ENCODE measurements at places on chromosomes 2 and 18. TPM values are rescaled to one million over a fixed set of nuclear protein-coding genes. Genes with fewer than 3 reads are reported as not detected.

Gene CD8B
- total RNA-seq, result not detected

Gene TP53I3
- 47.3 TPM for total RNA-seq

Gene STAT4
- 0.51 TPM for total RNA-seq

Gene RPRM
- total RNA-seq, result not detected

Gene SP3
- 125 TPM for total RNA-seq

Gene EIF2B4
- total RNA-seq, result 28.6 TPM

Gene SLC8A1
- total RNA-seq, result 109 TPM

Gene NCKAP1
- total RNA-seq, result 106 TPM

Gene PROKR1
- total RNA-seq, result not detected

Gene KLHL30
- total RNA-seq, result 1.2 TPM

Gene CD302
- total RNA-seq, result 9.4 TPM

Gene ALPI
- total RNA-seq, result not detected

Gene SATB2
- 13.9 TPM for total RNA-seq

Measured in fibroblast of lung (primary cell).